NCI-H446 treated with DMSO at 0.1 percent for 48 hours (cell line): ENCODE measurements at places on chromosomes 4 and X.

DNA sequence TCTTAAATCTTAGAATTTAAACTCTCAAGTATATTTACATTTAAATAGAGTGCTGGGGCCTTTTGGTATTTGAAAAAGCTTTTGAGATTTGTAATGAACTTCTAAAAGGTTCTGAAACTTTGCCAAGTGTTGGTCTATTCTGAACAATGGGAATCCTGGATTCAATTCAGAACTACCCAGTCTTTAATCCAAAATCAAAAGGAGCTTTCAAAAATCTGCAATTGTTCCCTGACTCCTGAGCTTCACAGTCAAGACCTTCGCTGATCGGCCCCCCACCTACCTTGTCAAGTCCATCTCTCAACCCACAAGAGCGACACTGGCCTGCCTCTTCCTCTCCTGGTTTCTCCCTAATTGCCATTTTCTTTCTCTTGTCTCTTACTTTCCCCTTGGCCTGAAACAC, 666.1 kb upstream of the BOD1L1 start:
- DNase-seq, result no peak

DNA sequence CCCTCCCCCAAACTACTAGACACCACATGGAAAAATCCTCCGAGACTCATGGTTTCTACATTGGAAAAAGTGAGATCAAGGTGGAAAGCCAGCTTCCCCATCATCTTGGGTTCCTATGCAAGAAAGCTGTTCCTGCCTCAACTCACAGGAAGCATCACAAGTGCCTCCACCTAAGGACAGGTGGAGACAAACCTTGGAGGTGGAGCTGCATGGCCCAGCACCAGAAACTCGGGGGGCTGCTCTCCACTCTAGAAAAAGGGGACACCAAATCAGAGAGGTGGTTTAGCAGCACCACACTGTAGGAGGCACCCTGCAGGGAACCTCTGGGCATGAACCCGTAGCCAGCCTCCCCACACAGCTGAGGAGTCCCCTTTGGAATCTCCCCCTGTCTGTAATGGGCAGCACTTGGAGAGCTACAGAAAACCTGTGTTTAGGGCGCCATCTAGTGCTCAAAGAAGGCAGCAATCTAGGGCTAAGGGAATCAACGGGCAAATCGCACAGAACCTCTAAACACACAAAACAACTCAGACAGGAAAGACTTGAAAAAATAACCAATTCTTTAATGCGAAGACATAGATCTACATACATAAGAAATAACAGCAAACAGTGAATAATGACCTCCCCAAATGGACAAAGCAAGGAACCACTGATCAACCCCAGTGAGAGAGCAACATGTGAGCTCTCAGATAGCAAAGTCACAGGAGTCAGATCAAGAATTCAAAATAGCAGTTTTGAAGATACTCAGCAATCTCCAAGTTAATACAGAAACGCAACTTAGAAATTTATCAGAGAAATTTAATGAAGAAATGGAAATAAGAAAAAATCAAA, 37.0 kb upstream of the ZBTB33 start:
- DNase-seq, result no peak

DNA sequence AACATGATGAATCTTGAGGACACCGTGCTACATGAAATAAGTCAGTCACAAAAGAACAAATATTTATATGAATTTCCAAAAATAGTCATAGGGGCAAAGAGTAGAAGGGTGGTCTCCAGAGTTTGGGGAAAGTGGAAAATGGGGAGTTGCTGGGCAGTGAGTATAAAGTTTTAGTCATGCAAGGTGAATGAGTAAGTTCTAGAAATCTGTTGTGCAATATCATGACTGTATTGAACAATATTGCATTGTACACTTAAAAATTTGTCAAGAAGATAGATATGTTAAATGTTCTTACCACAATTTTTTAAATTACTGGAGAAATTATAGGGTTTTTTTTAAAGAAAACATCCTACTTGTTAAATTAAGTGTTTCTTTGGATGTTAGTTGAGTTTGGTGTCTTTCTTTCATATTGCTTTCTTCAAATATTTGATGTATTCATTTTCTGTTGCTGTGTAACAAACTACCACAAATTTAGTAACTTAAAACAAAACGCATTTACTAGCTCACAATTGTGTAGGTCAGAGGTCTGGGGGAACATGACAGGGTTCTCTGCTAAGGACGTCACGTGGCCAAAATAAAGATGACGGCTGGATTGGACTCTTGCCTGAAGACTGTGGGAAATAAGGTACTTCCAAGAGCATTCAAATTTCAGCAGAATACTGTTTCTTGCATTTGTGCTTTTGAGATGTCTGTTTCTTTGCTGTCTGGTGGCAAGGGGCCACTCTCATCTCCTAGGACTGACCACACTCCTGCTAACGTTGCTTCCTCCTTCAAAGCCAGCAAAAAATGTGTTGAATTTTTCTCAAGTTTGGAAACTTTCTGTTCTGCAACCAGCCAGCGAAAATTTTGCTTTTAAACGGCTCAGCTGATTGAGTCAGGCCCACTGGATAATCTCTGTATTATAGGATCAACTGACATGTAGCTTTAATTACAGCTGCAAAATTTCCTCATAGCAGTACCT, 76.7 kb downstream of the CPEB2 start:
- DNase-seq, result no peak

GRCh38 chr4:182449186-182449929, 206.2 kb downstream of the TENM3 start:
- DNase-seq, result no peak

DNA sequence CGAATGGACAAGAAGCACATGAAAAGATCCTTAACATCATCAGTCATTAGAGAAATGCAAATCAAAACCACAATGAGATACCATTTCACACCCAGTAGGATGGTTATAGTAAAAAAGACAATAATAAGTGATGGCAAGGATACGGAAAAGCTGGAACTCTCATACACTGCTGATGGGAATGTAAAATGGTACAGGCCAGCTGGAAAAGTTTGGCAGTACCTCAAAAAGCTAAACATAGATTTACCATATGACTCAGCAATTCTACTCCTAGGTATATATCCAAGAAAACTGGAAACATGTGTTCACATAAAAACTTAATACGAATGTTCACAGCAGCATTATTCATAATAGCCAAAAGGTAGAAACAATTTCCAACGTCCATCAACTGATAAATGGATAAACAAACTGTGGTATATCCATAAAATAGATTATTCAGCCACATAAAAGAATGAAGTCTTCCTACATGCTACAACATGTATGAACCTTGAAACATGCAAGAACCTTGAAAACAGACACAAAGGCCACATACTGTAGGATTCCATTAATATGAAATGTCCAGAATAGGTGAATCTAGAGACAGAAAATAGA, 11.9 kb downstream of the RPS6KA3 start:
- no peak for DNase-seq
